Activated naive CD4-positive, alpha-beta T cell treated with anti-CD3 and anti-CD28 coated beads, Interleukin-2, amount 50 U/mL, for 16 hours (primary cell): ENCODE measurements at places on chromosomes 3 and 15.

DNA sequence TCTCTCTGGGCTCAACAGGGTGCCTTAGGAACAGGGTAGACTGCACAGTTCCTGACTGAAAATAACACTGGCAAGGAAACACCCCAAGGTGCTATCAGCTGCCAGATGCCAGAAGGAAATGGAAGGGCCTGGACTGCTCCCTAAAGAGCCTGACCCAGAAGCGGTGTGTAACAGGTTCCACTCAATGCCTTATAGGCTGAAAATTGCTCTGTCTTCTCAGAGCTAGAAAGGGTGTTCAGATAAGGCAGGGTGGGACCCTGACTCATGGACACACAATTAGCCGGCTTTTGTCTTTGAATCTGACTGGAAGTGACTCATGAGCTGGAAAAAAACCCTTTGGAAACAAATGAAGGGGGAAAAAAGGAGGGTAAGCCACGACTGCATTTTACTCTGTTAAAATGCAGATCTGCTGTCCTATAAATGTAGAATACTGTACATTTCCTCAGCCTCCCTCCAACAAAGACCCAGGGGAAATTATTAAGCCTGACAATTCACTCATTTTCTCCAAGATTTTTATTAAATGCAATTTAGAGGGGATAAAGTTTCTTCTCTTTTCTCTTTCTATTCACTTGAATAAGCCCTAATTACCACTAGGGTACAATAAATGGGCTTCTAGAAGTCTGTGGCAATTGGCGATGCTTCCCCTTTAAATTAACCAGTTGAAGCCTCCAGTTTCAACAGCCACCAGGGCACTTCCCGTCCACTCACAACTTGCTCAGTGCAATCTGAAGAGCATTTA, 160.2 kb upstream of the TBL1XR1 start:
- DNase-seq, result no peak

- no peak for DNase-seq
Measured at GRCh38 chr3:171251835-171252234, 208.4 kb downstream of the TNIK start.

DNA sequence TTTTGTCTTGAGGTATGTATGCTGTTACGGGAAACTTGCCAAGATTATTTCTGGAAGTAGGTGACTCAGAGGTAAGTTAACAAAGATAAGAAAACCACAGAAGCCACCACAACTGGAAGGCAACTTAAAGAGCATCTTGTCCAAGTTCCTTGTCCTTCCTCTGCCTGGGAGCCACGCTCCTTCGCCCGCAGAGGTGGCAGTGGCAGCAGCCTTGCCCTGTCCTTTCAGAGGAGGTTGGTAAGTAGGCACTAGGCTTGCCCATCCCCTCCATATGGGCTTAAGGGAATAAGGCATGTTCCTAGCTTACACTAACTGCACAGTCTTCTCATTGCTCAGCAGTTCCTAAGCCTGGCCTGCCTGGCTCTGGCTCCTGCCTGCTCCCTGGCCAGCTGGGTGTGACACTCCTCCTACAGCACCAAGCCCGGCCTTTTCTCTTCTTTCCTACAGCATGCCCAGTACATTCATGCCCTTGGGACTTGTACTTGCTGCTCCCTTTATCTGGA, 48.0 kb upstream of the RAB6B start:
- no peak for DNase-seq

- no peak for DNase-seq
Measured at GRCh38 chr15:75577401-75578172, 1.5 kb downstream of the PTPN9 start.

- DNase-seq, result no peak
Measured at GRCh38 chr3:67000009-67000408, 1.9 kb downstream of the KBTBD8 start.

DNA sequence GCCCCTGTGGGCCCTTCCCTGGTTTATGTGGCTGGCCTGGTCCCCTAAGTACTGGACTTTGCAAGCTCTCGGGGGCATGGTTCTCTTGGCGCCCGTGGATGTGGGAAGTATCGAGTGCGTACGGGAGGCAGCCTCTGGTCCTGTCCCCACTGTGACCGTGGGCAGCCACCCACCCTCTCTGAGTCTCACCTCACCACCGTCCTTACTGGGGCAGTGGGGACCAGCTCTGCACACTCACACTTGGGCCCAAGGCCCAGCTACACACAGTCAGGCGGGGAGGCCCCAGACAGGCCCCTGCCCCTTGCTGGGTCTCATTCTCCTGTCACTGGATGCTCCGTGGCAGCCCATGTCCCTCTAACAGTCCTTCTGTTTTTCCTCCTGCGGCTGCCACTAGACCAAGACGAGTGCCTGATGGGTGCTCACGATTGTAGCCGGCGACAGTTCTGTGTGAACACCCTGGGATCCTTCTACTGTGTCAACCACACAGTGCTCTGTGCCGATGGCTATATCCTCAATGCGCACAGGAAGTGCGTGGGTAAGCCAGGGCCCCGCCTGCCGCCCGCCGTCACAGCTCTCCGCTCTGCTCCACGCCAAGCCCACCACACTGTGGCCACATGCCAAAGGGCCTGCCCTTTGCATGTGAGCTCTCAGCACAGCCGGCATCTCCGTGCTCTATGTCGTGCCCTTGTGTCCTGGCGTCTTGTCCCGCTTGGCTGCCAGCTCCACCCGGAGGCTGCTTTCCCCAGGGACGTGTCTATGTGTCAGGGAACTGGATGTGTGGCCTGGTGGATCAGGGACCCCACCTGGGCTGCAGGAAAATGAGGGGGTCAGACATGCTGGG, 72.7 kb downstream of the FBLN2 start:
- DNase-seq, result peak; percentile 24

DNA sequence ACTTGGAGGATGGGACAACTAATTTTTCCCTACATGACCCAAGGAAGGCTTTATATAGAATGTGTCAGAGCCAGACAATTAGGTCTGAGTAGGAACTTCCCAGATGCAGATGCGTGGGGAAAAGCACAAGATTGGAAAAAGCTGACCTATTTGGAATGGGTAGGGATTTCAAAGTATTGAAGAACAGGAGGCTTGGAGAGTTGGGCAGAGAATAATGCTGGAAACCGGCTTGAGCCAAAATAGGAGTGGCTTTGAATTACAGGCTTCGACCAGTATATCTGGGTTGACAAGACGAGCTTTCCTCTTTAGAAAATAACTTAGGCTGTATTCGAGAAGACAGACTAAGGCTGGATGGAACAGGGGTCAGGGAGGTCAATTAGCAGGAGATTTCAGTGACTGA, 181.1 kb downstream of the GBE1 start:
- no peak for DNase-seq

DNA sequence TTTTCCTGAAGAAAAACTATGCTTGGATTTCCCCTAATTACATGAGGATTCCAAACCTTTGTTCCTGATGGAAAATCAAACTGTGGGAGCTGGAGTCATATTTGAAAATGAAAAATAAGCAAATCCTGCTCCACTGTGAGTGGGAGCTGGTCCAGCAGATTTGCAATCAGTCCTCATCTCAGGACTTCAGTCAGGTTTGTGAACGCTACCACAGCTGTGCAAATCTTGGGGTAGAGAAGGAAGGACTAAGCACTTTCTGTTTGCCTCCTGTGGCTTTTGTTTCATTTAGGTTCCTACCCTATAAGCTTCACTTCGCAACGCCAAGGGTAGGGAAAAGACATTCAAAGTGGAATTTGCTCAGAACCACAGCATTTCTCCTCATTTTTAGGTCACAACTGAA, 238.2 kb downstream of the TUSC7 start:
- DNase-seq, result no peak

DNA sequence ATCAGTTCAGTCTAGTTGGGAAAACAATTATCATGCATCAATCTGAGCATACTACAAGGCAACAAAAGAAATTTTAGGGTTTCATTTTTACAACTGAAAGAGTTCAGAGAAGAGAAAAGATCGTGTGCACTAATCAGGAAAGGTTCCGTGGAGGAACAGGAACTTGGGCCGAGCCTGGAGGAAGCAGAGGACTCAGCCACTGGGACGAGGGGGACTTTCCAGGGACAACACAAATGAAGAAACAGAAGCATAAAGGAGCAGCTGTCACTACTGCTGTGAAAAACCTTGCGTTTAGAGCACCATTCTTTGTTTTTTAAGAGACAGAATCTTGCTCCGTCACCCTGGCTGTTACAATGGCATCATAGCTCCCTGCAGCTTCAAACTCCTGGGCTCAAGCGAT, 60.5 kb downstream of the MYO1E start:
- DNase-seq, result no peak

DNA sequence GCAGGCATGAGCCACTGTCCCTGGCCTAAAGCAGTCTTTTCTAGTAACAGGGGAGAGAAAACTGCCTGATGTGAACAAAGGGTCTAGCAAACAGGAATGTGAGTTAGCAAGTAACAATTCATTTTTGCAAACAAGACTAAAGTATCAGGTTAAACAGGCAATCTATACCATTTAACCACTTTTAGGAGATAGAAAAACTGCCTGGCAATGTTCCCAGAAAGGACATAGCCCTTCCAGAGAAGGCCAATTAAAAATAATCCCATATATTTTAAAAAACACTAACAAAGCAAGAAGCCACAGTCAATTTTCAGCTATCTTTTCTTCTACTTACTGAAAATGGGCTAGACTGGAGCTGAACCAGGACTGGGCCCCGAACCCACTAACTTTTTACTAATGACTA, 6.3 kb downstream of the RBSN start:
- no peak for DNase-seq

DNA sequence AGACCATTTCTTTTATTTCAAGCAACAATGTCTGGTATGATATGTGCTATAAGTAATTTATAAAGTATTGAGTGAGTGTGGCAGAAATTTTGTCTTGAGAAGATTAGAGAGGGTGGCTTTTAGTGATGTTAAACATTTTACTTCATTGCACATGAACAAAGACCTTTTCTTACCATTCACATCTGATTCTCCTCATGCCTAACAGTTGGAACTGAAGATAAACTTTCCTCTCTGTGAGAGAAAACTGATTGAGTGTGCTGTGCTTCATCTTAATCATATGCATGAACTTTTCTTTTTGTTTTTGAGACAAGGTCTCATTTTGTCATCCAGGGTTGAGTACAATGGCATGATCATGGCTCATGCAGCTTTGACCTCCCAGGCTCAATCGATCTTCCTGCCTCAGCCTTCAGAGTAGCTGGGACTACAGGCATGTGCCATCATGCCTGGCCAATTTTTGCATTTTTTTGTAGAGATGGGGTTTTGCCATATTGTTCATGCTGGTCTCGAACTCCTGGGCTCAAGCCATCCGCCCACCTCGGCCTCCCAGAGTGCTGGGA, 377.7 kb upstream of the GOLIM4 start:
- DNase-seq, result no peak

- no peak for DNase-seq
Measured at GRCh38 chr3:139020868-139021234, at the start of gene PRR23B. TSS of gene PRR23B (minus strand) at chr3:139020926. CDS start at chr3:139020661, 265 bp downstream.

DNA sequence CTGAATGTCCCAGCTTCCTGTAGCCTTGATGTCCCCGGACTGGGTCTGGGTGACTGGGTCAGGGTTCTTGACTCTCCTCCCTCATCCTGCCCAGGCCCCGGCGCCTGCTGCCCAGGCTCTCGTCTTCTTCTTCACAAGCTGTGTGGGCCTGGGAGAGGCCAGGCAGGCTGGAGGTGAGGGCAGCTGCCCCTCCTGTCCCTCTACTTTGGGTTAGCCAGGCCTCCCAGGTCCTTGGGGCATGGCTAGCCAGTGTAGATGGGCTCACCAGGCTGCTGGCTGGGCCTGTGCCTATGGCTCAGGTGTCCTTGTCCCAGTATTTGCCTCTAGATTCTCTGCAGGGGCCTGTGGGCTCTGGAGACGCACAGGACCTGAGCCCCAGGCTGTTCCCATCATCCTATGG, 31.8 kb downstream of the TKT start:
- DNase-seq, result no peak

GRCh38 chr3:23915537-23916108, 1.2 kb downstream of the NKIRAS1 start:
- DNase-seq, result no peak

GRCh38 chr15:68317281-68318007, 39.9 kb downstream of the FEM1B start:
- no peak for DNase-seq

- DNase-seq, result no peak
Measured at GRCh38 chr3:46089237-46090011, 62.1 kb upstream of the XCR1 start.

- DNase-seq, result peak; percentile 75
Measured at GRCh38 chr3:172591876-172592771, 68.9 kb upstream of the TNFSF10 start.

DNA sequence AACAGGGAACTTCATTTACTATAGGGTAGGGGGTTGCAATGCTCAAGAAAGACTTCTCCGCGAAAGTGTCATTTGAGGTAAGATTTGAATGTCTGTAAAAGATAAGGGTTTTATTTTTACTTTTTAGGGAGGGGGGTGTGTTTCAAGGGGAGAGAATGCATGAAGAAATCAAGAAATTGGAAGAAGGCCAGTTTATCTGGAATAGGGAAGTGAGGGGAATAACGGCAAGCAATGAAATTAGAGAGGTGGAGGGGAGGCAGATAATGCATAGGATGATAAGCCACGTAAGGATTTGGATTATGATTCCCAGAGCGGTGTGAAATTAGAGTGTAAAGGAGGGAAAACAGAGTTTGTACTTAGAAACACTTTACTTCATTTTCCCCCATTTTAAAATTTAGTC, 63.0 kb upstream of the MB21D2 start:
- DNase-seq, result no peak

- no peak for DNase-seq
Measured at GRCh38 chr15:58438111-58438510, 6.3 kb downstream of the LIPC start.

DNA sequence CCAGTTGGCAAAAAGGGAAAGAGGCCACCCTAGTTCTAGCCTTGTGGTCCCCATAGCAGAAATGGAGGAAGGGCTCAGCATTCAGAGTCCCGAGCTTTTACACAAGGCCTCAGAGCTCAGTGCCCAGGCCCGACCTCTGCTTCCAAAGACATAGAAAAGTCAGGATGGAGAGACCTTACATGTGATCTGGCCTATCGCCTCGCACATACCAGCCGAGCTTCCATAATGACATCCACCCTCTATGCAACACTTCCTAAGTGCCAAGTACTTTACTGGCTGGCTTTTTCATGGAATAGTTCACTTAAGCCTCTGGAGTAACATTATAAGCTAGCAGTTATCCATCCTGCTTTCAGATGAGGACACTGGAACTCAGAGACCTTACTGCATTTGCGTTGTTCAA, 275.9 kb downstream of the FAM43A start:
- no peak for DNase-seq

DNA sequence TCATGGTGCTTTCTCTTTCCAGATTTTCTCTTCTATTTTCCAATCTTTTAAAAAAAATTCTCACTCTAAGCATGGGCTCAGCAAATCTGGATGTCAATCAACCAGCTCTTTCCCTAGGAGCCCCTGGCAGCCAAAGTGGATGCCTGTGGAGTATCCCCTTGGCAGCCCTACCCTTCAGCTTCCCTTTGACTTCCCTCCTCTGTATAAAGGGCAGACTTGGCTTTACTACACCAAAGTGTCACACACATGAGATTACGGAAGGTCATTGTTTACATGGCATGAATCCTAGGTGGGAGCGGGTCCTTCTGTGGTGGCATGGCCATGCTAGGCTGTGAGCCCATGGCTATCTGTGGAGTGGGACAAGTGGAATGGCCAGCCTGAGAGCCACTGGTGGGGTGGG, 379.9 kb downstream of the GABRB3 start:
- DNase-seq, result no peak

- DNase-seq, result no peak
Measured at GRCh38 chr3:195896361-195897080, 11.8 kb downstream of the TNK2 start.
